ENCODE measurements at places on chromosomes 5 and 9.

GRCh38 chr5:68182534-68182933 lies 33.0 kb upstream of the PIK3R1 start:
- DNase-seq = no peak

DNA sequence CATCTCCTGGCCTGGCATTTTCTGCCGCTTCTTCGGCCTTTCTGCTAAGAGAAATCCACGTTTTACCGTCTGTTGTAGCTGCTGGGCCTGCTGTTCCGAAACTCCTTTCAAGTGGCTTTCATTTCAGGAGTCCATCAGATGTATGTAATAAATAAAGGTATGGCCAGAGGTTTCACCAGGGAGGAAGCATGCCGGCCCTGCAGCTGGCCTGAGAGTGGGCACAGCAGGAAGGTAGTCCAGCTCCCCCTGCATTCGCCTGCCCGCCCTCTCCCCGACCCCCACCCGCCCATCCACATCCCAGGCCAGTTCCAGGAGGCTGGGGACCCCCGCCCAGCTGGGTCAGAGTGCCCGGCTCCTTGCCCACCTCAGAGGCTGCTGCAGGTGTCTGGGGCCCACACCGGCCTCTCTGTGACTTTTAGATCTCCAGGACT lies 46.4 kb upstream of the EXOC3 start:
- DNase-seq = no peak

- DNase-seq = no peak
Observed at GRCh38 chr5:164210491-164210890, 705.1 kb downstream of the MAT2B start.

DNA sequence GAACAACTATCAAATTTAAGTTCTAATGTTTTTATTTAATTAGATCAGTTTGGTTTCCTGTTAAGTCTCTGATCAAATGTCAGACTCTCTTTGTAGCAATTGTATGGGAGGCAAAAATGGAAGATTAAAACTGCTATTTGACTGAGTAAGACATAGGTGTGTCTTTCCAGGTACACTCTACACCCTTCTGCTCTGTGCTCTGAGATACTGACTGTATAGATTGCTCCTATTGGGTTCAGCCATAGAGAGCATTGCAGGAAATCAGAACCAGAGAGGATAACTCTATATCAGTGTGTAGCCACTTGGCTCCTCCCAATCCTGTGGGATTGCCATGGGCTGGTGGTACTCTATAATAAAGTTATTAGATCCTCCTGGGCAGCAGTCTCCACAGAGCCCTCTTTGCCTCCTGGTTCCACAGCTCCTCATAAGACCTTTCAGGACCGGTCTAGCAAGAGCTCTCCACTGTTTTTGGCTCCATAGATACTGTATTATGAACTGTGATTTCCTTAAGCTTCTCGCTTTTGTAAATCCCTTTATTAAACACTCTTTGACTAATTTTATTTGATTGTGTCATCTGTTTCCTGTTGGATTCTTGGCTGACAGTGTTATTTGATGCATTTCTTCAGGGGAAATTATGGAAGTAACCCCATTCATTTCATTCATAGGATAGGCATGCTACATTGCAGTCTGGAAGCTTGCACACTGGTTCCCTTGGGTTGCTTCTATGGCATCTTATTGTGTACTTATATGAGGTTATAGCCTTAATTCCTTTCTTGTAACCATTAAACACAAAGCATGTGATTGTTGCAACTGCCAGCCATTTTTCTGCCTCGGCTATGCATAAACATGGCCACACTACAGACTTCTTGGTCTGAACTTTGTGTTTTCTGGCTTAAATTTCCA lies 115.6 kb downstream of the VCAN start:
- DNase-seq = no peak

DNA sequence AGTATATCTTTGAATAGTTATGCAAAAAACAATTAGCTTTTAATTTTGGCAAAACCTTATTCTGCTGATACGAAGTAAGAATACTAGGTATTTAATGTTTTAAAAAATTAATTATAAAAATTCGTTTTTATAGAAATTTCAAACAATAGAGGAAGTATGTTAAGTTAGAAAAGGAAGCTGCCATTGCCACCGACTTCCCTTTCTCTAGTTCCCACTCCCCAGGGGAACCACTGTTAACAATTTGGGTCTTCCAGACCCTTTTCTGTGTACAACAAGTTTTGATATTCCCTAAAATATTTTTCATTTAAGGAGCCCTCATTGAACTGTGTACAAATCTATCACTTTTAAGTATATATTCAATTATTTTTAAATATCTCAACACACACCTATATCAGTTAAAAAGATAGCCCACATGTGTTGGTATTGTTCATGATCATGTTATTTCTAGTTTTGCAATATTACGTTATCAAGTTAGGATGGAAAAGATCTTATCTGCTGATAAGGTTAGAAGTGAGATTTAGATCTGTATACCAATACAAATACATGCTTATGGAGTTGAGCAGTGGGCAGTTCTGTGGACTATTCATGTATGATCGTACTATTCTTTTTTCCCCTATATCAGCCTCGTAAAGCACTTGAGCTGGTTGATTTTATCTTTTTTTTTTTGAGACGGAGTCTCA lies 25.9 kb downstream of the NDFIP1 start:
- no peak for DNase-seq

DNA sequence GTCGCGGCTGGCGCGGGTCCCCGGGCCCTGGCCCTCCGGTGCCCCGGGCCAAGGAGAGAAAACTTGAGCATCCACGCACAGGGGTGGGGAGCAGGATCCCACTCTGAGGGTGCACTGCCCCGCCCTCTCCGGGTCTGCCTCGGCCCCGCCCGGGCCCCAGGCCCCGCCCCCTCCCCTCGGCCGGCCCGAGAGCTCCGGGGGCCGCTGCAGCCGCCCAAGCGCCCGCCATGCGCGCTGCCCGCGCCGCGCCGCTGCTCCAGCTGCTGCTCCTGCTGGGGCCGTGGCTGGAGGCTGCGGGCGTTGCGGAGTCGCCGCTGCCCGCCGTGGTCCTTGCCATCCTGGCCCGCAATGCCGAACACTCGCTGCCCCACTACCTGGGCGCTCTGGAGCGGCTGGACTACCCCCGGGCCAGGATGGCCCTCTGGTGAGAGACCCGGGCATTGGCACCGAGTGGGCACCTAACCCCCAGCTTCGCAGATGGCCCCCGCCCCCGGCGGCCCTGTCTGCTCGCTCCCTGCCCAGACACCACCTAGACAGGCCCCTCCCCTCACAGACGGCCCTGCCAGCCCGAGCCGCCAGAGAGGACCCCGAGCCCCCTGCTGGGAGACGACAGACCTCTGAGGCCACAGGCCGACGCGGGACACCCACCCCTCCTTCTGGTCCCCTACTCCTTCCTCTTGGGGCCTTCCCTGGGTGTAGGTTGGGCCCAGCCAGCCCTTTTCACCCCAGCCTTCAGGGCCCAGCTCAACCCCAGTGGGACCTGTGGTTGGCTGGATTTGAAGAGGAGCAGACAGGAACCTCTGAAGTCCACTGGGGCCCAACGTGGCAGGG lies at the start of gene CERCAM:
Gene CERCAM, plus strand, starts transcription at position 207 of the 831 bp plus-strand sequence. Its CDS starts 21 bp downstream, at position 228.
- DNase-seq = peak; percentile 24

- no peak for DNase-seq
Observed at GRCh38 chr9:110088099-110088498, 119.9 kb downstream of the C9orf152 start.

DNA sequence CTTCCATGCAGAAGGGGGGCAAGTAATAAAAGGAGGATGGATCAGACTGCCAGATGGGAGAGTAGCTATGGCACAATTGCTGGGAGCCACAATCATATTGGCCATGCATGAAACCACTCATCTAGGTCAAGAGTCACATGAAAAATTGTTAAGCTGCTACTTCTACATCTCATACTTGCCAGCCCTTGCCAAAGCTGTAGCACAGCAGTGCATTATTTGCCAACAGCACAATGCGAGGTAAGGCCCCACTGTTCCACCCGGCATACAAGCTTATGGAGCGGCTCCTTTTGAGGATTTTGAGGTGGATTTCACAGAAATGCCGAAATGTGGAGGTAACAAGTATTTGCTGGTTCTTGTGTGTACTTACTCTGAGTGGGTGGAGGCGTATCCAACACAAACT lies 109.9 kb upstream of the EPB41L4A start:
- DNase-seq = no peak

GRCh38 chr5:173287086-173287485 lies 41.1 kb downstream of the STC2 start:
- DNase-seq = no peak

GRCh38 chr5:158755986-158756385 lies 343.7 kb downstream of the EBF1 start:
- DNase-seq = no peak

- DNase-seq = no peak
Observed at GRCh38 chr5:178306430-178307225, 74.0 kb upstream of the PHYKPL start.

- no peak for DNase-seq
Observed at GRCh38 chr9:19493174-19493811, 84.5 kb downstream of the ACER2 start.

- DNase-seq = no peak
Observed at GRCh38 chr9:75184471-75184870, 96.2 kb downstream of the OSTF1 start.

DNA sequence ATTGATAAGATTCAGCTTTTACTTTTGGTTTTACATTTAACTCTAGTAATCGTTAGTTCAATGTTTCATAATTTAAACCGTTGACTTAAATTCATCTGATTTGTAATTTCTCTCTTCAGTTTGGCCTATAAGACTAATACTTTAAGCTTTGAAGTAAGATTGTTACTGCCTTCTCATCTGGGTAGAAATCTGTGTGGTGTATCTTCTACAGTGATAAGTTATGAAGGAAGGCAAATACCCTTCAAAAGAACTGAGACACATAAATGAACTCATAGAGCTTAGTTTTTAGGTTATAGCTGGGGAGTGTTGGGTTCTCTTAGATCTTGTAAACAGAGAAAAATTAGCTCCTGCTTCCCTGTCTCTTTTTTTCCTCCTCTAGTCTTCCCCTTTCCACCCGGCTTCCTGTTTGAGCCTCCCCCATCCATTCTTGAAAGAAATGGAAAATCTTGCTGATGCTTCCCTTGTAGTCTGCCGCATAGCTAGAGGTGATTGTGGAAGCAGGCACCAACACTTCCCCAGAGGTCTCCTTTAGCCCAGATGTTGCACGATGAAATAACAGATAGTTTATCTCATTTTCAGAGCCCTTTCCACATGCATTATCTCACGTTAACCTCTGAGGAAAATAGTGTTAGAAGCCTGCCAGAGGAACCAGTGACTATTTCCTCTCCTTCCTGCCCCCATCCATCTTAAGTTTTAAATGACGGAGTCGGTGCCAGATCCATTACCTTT lies 2.0 kb upstream of the F2RL2 start:
- DNase-seq = no peak

GRCh38 chr9:10605388-10605787 lies 7.4 kb downstream of the PTPRD start:
- no peak for DNase-seq

DNA sequence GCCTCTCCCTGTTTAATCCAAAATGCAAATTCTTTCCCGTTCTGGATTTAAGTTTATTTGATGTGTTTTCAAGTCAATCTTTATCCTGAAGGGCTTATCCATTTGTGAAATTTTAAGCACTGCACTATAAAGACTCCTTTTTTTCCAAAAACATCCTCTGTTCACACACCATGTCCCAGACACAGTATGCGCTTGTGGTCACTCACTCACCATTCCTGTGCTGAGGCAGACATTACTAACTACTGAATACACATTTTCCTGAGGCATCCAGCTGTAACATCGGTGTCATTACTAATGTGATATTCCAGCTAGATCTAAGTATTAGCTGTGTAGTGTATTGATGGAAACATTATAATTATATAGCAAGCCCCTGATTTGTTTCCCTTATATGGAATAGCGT lies 298.4 kb downstream of the KCTD16 start:
- DNase-seq = no peak

DNA sequence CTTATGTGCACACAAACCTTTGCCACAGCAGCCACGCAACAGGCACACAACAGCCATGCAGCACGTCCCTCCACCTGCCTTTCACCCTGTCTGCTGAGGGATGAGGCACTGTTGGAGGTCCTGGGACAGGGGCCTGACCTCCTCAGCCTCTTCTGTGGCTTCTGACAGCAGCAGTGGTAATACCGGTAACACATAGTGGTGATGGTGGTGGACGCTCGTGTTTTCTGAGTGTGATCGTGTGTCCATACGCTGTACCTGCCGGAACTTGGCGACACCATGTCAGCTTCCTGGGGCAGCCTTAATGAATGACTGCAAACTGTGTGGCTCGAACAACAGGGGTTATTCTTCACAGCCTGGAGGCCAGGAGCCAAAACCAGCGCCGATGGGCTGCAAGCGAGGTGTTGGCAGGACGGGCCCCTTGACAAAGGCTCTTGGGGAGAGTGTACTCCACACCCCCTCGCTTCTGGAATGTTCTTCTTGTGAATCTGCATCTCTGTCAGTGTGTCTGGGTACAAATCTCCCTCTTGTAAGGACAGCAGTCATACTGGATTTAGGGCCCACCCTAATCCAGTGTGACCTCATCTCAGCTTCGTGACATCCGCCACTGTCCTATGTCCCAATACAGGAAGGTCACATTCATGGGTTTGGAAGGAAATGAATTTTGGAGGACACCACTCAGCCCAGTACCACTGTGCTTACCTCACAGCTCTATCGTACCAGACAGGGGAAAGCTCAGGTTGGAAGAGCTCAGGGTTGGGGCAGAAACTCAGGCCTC lies 55.3 kb upstream of the EXOC3 start:
- no peak for DNase-seq

DNA sequence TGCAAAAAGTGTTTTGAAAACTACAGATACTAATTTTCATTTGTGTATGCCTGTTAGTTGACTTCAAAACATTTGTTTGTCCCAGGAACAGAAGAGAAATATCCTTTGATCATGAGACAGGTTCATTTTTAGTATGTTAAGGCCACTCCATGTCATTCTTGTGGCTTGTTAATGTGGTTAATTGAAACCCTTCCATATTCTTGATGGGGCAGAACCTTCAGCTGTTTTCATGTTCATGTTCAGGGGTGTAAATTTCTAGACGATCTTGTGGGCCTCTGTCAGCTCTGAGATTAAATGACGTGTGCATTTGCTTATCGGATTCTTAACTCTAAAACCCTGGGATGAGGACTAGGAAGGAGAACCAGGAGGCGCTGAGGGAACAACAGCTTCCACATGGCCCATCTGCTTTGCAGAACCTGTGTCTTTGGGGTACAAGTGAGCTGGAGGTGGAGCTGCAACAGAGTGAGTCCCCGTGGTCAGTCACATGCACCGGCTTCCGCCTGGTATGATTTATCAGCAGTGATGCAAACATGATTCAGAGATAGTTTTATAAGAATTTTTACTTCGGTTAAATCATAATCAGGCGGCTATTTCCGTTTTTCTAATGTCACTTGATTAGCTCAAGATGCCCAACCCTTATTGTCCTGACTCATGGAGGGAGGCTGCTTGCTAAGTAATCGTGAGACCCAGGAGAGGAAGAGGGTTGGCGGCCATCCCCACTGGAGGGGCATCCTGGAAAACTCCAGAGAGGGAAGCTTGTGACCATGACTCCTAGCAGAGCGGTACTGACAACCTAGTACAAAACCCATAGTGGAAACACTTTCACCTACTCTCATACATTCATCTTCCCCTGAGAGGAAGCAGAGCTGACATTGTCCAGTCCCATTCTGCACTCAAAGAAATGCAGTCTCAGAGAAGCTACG lies 138.4 kb downstream of the C9orf152 start:
- no peak for DNase-seq

- no peak for DNase-seq
Observed at GRCh38 chr9:92308893-92309292, 15.4 kb upstream of the IARS1 start.

- DNase-seq = no peak
Observed at GRCh38 chr9:74666625-74667316, 169.6 kb downstream of the RORB start.

- DNase-seq = no peak
Observed at GRCh38 chr5:76715486-76715735, 515 bp upstream of the F2R start.
